ENCODE measurements at places on chromosomes 7 and 10. TPM values are rescaled to one million over a fixed set of nuclear protein-coding genes. Genes with fewer than 3 reads are reported as not detected.
A peak's percentile ranks its signal among the peaks of the same experiment; 100 is the strongest.

DNA sequence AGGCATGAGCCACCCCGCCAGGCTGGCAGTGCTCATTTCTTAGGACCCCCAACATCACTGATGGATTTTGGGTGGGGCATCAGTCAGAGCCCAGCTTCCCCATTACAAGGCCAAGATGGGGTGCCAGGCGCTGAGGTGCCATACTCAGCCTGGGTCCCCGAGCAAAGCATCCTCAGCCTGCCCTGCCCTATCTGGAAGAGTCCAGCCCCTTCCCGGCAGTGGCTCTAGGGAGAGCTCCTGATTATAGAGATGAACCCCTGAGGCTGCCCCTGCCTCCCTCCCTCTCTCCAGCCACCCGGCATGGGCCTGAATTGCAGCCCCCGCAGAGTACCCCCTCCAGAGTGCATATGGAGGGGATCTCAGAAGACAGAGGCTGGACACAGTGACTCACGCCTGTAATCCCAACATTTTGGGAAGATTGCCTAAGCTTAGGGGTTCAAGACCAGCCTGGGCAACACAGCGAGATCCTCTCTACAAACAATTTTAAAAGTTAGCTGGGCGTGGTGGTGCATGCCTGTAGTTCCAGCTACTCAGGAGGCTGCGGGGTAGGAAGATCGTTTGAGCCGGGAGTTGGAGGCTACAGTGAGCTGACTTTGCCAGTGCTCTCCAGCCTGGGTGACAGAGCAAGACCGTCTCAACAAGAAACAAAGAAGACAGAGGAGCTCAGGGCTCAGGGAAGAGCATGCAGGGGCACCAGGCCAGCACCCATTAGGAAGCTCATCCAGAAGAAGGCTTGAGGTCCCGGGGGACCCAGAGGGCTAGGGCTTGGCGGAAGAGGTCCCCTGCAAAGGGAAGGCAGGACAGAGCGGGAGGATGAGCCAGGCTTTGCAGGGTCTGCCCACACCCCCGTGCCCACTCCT, 13.3 kb downstream of the LAT2 start:
- DNase-seq, result no peak

GRCh38 chr7:68888971-68889385, 709.3 kb upstream of the AUTS2 start:
- DNase-seq, result no peak

Gene TPST1
- total RNA-seq, result 2.3 TPM

GRCh38 chr7:27145165-27145913, 1.9 kb upstream of the HOXA5 start:
- no peak for DNase-seq

DNA sequence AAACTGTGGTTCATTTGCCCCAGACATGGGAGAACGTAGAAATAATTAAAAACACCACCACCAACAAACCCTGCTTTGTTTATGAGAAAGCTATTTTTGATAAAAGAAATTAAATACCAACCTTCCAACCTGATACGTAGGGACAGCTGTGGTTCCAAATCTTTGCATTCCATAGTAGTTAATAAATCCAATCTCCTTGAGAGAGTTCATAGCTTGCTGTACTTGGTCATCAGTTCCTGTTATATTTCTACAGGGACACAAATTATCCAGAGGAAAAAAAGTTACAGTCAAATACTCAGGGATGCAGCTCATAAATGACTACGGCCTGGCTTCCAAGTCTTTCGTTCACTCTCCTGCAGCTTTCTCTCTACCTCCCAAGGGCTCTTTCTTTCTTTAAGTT, 41.1 kb downstream of the PUS7 start:
- no peak for DNase-seq

Gene C7orf57
- 0.12 TPM for total RNA-seq

DNA sequence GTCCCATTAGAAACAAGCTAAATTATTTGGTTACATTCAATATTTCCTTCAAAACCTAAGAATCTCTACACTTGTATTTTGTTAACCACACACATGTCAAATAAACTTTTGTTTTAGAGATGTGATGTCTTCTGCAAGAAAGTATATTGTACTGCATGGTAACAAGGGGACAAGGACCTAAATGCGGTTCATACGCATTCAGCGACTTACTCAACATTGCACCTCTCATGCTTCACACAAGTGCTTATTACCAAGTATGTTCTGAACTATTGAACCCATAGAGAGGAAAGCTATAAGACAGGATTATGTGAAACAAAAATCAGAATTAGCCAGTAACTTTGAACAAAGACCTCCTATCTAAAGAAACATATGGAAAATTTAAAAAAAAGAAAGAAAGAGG, 68.3 kb downstream of the CREB5 start:
- no peak for DNase-seq

- DNase-seq, result no peak
Measured at GRCh38 chr7:65798111-65799075, 74.5 kb upstream of the VKORC1L1 start.

- no peak for DNase-seq
Measured at GRCh38 chr10:17548770-17549169, 68.4 kb downstream of the HACD1 start.

DNA sequence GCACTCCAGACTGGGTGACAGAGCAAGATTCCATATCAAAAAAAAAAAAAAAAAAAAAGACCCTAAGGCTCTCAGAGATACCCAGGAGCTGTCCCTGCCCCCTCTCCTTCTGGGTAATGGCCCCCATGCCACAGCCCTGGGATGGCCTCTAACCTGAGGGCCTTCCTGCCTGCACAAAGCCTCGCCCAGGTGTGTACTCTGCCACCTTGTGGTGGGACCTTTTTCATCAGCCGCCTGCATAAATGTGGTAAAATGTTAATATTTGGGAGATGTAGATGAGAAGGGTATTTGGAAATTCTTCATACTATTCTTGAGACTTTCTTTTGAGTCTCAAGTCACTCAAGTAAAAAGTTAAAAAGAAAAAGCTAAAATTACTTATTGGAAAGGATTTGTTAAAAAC, 46.3 kb upstream of the RNF216 start:
- peak; percentile 44 for DNase-seq

GRCh38 chr10:95579835-95580535, 18.8 kb upstream of the SORBS1 start:
- no peak for DNase-seq

DNA sequence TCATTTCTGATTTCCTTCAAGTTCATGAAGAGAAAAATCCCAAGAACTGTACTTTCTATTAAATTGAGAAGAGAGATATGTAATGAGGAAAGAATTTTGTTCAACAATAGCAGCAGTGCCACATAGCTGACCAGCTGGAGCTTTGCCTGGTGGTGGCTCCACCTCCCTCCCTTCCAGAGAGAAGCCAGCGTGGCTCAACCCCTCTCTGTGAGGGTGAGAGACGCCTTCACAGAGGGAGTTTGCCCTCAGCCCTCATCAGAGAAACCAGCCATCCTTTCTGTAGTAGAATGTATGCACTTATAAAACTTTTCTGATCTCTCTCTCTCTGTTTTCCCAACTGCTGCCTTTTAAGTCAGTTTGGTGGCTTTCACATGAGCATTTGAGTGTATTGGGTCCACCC, 20.5 kb upstream of the COL1A2 start:
- no peak for DNase-seq

Gene SFTPA1
- not detected for total RNA-seq

Gene VGF
- not detected for total RNA-seq

Gene NDUFA5
- total RNA-seq, result 57.5 TPM

DNA sequence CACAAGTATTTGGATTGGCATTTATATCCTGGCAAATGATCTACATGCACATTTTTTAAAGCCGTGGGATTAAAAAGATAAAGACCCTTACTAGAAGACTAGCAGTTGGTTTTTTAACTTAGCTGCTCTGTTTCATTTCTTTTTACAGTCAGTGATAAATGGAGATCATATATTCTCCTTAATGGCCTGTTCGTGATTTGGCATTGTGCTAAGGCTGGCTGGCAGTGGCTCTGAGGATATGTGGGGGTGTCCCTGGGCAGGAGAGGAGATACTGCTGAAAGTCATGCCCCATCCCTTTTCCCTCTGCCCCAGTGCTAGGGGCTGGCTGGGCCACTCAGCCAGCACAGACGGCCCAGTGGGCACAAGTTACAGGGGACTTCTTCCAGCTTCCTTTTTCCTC, 341.7 kb downstream of the PRPF18 start:
- no peak for DNase-seq

DNA sequence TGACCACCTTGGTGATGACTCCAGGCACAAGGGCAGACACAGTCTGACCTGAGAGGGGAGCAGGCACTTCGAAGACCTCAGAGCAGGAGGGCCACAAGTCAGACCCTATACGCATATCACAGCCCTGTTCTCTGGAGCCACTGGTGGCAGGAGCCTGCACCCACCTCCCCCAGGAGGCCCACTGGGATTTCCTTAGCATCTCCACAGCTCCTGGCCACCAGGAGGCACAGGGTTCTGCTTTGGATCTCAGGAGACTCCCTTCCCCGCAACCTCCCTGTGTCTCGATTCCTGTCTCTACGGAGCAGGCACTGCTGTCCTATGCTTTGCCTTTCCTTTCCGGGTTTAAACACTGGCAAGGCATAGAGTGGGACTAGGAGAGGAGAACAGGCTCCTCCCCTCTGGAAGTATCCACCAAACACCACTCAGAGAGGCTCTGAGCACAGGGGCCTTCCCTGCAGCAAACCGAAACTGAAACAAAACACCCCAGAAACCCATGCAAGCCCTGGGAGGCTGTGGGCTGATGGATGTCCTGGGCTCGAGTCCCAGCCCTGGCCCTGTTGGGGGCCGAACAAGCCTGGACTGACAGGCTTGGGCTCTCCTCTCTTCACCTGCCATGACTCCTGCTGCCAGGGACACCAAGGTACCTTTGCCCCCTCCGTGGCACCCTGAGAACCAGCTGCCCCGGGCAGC, 166.3 kb downstream of the NEURL1 start:
- DNase-seq, result peak; percentile 59

Gene CRYGN
- 0.35 TPM for total RNA-seq

DNA sequence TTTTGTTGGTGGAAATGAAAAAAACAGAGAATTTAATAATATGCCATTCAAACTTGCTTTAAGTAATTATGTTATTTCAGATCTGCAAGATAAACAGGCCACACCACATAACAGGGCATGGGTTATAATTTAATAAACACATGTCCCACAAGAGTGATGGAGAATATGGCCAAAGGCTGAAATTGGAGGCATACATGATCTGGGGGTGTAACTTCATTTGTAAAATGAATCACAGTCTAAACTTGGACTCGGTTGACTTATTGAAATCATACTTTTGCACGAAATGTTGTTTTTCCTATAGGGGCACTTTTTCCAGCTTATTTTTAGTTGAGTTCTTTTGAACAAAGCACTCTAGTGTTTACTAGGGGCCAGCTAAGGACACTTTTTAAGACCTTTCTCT, 151.6 kb downstream of the TMEM26 start:
- no peak for DNase-seq

GRCh38 chr10:118108194-118109026, 61.7 kb upstream of the RAB11FIP2 start:
- DNase-seq, result no peak

GRCh38 chr10:122500194-122500593, 38.8 kb downstream of the HTRA1 start:
- DNase-seq, result no peak

Gene ZWINT
- 85.4 TPM for total RNA-seq

- no peak for DNase-seq
Measured at GRCh38 chr7:33428415-33428814, 299.1 kb downstream of the BBS9 start.

GRCh38 chr10:71085689-71086438, 126.5 kb upstream of the UNC5B start:
- no peak for DNase-seq

DNA sequence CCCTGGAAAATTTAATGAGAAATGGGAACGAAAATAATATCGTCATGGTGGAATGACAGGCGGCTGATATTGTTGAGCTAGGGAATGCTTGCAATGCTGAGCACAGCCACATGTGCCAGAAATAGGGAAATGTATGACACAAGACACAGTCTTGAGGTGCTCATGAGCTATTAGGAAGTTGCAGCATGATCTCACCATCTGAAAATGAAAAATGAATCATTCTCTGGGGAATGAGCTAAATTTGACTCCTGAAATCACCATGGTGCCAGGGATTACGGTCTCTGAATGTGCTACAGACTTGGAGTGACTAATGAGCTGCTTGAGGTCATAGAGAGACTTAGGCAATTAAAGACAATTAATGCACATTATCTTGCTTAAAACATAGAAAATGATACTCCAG, 845.0 kb downstream of the CNTNAP2 start:
- DNase-seq, result no peak

DNA sequence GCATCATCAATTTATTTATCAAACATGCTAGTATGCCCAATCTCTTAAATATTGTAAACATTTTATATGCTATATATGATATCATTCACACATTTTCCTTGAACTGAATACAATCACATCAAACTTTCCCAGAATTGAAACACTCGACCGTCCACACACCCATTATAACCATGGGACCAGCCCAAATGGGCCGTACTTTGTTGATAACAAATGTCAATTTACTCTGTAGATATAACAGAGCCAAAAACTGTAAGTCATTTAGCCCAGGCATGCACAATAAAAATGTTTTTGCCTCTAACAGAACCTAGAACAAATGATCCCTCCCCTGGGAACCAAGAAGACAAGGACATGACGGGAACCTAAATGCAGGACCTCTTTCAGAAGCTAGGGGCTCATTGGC, 683 bp upstream of the ANKRD22 start:
- no peak for DNase-seq

DNA sequence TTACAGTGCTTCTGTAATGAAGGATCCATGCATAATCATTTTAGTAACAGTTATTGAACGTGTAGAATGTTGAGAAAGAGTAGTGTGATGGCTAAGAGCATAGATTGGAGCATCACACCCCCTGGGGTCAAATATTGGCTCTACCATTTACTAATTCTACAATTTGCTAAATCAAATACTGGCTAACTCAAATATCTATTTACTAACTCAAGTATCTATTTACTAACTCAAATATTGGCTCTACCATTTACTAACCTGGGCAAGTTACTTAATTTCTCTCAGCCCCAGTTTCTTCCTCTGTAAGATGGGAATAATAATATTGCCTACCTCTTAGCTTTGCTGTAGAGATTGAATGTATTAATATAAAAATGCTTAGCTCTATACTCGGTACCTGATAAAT, 64.0 kb downstream of the CDK14 start:
- no peak for DNase-seq

GRCh38 chr7:148567524-148567923, 23.0 kb upstream of the C7orf33 start:
- no peak for DNase-seq

DNA sequence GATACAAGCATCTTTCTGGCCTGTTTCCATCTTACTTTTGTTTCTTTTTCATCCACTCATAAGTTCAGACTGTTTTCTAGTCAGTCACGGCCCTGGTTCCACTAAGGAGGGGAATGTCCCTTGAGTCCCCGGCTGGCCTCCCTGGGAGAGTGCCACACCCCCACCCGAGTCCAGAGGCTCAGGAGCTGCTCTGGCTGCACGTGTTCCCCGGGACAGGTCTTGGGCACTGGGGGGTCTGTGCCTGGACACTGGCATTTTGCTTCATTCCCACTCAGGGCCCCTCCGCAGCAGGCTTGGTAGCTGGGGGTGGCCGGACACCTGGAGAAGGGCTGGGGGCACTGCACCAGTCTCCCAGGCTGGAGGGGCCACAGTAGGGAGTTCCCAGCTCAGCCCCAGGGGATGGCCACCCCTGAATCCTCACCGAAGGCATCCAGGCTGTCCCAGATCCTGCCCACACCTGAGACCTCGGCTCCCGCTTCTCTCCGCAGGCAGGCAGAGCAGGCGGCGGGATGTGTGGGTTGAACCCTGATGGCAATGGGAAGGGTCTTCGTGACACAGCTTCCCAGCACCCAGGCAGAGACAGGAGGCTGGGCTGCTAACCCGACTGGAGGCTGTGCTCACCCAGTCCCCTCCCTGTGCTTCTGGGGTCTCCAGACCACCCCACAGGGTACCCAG, 92.3 kb downstream of the BMS1 start:
- DNase-seq, result no peak
